ENCODE measurements at places on chromosomes 1 and 21.

DNA sequence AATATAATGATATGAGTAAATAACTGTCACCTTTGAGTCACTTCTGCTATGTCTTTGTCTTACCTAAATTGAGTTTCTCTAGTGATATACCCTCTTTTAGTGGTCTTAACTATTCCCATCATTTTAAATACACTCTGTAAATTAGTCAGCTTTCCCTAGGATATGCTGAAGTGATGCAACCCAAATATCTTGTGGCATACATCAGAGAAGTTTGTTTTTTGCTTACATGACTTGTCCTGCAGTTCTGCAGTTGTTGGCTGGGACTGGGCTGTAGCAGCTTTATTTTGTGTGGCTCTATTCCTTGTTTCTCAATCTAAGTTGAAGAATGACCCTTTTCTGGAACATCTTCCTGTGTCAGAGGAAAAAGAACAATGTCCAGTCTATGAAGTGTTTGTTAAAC, 76.4 kb downstream of the TTC3 start:
- DNase-seq = no peak

DNA sequence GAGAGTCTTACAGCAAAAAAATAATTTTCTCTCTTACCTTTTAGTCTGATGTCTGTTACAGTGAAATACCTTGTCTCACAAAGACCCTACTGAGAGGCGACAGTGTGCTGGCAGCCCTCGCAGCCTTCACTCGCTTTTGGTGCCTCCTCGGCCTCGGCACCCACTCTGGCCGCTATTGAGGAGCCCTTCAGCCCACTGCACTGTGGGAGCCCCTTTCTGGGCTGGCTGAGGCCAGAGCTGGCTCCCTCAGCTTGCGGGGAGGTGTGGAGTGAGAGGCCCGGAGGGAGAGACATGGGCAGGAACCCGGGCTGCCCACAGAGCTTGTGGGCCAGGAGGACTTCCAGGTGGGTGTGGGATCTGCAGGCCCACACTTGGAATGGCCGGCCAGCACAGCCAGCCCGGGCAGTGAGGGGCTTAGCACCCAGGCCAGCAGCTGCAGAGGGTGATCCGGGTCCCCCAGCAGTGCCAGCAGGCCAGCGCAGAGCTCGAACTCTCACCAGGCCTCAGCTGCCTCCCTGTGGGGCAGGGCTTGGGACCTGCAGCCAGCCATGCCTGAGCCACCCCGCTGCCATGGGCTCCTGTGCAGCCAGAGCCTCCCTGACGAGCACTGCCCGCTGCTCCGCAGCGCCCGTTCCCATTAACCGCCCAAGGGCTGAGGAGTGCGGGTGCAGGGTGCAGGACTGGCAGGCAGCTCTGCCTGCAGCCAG, 10.8 kb upstream of the CFHR1 start:
- DNase-seq = no peak

- DNase-seq = no peak
Observed at GRCh38 chr1:17567582-17567981, 28.1 kb downstream of the ARHGEF10L start.

- no peak for DNase-seq
Observed at GRCh38 chr1:4087530-4088420, 187.7 kb upstream of the C1orf174 start.

- DNase-seq = no peak
Observed at GRCh38 chr1:100988121-100988520, 37.5 kb downstream of the DPH5 start.

GRCh38 chr1:93394514-93394913, 48.8 kb downstream of the DR1 start:
- no peak for DNase-seq

DNA sequence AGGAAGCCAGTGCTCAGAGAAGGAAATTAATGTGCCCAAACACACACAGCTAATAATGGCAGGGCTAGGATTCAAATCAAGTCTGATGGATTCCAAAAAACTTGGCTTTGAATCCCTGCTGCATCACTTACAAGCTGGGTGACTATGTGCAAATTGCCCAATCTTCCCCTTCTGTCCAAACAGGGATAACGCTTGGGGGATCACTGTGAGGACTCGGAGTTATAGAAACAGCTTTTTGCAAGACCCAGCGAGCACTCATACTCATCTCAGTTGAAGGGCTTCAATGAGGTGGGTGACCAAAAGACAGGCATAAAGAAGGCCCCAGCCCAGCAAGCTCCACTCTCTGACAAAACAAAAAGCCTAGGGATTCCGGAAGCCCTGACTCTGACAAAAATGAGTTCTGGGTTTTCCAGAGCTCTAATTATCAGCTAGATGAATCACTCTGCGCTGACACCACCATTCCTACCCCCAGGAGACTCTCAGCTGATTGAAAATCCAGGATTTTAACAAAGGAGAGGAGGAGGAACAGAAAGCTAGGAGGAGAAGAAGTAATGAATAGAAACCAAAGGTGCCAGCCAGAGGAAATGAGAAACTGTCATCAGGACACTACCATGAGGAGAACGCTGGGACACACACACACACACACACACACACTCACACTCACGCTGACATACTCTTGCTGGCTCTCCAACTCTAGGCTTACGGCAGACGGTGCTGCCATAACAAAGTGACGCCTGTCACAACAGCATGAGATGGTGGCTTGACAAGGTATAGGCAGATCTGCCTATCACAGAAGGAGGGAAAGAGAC, 1.6 kb upstream of the STK40 start:
- no peak for DNase-seq

- no peak for DNase-seq
Observed at GRCh38 chr1:19889656-19890055, 7.5 kb downstream of the OTUD3 start.

GRCh38 chr1:56061824-56062223, 517.5 kb downstream of the PLPP3 start:
- no peak for DNase-seq

DNA sequence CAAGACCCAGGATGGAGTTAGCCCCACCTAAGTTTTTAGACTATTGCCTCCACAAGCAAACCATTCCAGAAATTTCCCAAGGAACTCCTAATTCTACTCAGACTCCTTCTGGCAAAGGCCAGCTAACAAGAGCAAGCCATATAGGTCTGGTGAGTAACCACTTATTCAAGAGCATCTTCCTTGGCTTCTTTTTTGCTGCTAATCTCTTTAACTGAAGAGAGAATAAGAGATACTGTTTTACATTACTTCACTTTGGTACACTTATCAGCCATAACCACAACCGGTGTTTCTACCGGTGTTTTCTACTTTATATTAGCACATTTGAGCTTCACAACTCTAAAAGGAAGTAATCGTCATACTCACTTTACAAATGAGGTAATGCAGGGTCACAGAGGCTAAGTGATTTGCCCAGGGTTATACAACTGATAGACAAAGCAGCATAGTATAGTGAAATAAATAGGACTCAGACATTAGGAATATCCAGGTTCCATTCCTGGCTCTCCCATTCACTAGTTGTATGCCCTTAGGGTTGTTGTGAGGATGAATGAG, 1.7 kb upstream of the EPS15 start:
- DNase-seq = no peak

DNA sequence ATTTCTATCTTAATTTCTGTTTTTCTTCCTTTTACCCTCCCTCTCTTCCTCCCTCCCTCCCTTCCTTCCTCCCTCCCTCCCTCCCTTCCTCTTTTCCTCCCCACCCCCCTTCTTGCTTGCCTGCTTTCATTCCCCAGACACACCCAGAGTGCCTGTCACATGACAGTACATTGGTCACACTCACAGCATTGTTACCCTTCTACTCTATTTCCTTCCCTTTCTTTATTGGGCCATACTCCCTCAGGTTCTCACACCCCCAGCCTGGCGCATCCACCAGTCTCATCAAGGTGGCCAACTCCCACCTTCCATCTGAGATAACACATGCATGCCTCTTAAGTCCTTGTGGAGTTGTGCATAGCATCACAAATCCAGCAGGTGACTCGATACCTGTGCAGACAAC, 10.9 kb downstream of the TMPRSS3 start:
- no peak for DNase-seq

DNA sequence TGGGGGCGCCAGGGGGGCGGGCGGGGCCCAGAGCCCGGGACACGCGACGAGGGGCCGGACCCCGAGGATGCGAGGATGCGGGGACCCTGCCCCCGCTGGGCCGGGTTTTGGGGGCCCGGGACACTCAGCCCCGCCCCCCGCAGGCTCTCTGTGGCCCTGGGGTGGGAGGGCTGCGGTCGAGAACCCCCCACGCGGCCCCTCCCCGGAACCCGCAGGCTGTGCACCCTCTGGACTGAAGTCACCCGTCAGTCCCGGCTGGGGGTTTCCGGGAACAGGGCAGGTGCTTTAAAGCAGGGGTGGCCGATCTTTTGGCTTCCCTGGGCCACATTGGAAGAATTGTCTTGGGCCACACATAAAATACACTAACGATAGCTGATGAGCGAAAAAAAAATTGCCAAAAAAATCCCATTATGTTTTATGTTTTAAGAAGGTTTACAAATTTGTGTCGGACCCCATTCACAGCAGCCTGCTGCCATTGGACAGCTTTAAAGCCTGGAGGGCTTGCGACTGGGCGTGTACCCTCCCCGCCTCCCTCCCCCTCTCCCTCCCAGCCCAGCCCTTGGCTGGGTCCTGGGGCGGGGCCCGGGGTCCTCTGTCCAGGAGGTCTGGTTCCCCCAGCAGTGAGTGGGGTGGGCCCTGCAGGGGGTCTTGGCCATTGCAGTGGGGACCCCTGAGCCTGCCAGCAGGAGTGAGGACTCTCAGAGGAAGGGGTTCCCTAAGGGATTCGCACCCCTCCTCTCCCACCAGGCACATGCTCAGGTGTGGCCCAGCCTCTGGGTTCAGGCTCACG, 21.6 kb upstream of the C1orf159 start:
- DNase-seq = no peak

DNA sequence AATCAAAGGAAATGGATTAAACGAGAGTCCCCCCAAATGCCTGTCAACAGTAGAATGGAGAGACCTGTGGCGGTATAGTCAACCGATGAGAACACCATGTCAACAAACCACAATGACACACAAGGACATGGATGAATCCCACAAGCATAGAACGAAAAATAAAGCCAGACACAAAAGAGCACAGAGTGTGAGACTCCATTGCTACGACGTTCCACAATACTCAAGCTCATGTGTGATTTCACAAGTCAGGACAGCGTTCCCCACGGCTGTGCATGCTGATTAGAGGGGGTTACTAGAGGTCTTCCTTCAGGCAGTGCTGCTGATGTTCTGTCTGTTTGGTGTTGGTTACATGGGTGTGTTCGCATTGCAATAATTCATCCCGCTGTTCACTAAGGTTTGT, 5.8 kb upstream of the PLA2G2D start:
- no peak for DNase-seq

DNA sequence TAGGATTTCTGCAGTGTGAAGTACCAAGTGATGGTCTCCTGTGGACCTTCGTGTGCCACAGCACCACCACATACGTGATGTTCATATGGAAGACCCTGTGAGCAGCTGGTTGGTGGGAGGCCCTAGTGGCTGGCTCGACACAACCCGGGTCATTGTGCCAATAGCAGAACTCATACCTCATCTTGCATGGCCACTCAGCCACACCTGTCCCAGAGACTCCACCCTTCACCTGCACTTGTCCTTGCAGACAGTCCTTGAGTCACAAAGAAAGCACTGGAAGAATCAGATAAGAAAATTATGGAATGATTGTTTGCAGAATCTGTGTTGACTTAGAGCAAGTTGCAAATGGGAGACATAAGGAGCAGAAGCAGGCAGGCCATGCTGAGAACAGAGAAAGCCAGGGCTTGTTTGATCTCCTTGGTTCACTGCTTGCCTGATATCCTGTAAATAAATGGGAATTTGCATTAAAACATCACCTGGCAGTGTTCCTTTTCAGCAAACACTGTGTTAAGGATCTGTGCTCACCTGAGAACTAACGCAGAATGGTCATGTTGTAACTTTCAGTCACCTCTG, 307.7 kb downstream of the SIPA1L2 start:
- no peak for DNase-seq

DNA sequence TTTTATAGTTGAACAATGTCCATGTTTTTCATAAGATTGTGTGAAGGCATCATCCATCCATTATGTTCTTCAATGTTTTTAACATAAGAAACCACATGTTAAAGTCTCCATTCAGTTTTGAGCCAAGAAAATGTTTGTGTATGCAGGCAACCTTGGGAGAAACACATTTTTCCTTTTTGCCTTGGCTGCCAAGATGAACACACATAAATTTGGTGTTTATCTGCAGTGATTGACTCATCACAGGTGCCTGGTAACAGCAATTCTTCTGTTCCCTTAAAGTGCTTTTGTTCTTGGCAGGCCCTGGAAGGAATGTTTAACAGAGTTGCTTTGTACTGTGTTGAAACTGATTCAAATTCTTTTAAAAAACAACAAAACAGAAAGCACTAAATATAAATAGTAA, 709.9 kb upstream of the ADGRL4 start:
- DNase-seq = no peak

GRCh38 chr21:24310788-24311187, 1296.5 kb downstream of the MRPL39 start:
- no peak for DNase-seq

GRCh38 chr21:42724226-42724920, 71.0 kb downstream of the PDE9A start:
- no peak for DNase-seq

GRCh38 chr21:35099310-35099709, 50.2 kb upstream of the RUNX1 start:
- DNase-seq = no peak

GRCh38 chr21:18449605-18450550, 46.3 kb upstream of the TMPRSS15 start:
- no peak for DNase-seq

DNA sequence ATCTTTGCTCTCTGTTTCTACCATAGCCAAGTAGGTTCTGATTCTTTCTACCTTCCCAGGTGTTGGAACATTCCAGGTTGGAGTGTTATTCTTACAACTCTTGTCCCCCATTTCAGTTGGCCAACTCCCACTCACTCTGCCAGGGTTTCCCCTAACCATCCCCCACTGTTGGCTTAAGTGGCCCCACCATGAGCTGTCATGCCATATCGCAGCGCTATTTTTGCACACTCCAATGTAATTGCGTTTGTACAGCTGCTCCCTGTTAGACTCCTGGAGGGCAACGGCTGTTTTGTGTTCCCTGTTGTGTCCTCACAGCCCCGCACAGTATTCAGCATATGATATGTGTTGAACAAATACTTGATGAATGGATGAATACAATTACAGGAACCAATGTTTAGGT, 117.7 kb upstream of the ETS2 start:
- peak; percentile 79 for DNase-seq

- DNase-seq = no peak
Observed at GRCh38 chr1:87497380-87498203, 168.9 kb downstream of the LMO4 start.

GRCh38 chr1:243230914-243231313, 24.2 kb downstream of the CEP170 start:
- DNase-seq = peak; percentile 29

DNA sequence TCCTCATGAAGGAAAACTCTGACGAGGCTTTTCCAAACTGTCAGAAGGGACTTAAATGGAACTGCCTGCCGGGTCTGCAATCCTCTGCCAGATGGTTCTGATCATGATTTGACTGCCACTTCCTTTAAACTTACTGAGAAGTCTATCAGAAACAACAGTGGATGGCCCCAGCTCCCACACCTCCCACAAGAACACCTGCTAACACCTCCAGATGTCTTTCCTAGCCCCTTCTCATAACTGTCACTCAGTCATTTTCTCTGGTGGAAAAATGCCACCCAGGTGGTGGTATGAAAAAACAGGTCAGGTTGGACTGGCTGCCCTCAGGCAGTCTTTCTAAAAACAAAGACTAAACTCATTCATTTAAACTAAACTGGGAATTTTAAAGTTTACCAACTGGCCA, 66.7 kb upstream of the ABCD3 start:
- no peak for DNase-seq
